H7 (cell line): ENCODE measurements at places on chromosomes 4 and X. TPM values are rescaled to one million over a fixed set of nuclear protein-coding genes. Genes with fewer than 3 reads are reported as not detected.

Gene ZNF157
- total RNA-seq, result 0.26 and 0.31 TPM in 2 replicates

Gene ANXA3
- 30.7 and 37.9 TPM in 2 replicates for total RNA-seq

GRCh38 chr4:73213916-73214653 is 44.5 kb downstream of the ANKRD17 start:
- no peak for DNase-seq

DNA sequence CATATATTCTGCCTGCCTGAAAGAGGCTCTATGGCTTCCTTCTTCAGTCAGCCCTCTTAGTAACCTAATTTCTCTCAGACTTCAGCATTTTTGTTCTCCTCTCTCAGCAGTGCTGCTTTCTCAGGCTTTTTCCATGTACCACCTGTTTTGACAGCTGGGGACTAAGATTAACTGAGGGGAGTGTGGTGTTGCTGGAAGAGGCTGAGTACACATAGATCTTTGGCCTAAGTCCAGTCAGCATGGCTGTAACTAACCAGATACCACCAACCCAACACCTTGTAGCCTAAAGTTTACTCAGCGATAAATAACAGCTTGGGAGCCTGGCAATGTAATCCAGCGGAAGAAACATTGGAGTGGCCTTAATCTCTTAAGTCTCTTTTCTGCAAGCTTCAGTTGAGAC is 85.5 kb downstream of the RTL3 start:
- no peak for DNase-seq

DNA sequence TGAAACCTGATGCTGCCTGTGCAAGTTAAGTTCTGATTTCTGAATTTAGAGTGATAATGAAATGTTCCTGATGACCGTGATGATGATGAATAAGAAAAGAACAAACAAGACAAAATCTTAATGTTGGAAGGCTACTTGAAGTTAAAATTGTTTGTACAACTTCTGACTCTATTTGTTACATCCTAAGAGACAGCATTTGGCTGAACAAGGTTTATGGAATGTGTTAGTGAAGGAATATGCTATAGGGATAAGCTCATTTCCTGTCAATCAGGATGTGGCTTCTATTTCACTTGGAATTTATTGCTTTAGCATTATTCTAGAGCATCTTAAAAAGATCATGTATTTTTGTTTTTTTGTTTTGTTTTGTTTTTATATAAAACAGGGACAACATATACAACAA is 267.5 kb downstream of the FAT4 start:
- no peak for DNase-seq

- DNase-seq, result no peak
Measured at GRCh38 chr4:76533314-76533713, 98.3 kb downstream of the SHROOM3 start.

GRCh38 chr4:4752576-4753401 is 106.7 kb upstream of the MSX1 start:
- no peak for DNase-seq

DNA sequence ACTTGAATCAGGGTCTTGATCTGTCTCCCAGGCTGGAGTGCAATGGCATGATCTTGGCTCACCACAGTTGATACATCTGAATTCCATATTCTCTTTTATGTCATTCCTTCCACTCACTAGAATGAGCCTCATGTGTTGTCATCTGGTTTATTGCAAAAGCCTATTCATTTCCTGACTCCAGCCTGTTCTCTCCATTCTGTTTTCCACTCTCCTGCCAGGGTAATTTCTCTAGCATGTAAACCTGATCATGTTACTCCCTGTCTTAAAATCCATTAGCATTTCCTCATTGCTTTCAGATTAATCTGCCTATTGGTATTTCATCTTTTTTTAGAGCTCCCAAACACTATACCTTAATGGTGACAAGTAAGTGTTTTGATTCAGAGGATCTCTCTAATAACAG is 4.3 kb upstream of the DDX60L start:
- no peak for DNase-seq

Gene FAM53A
- total RNA-seq, result 7.4 and 24.5 TPM in 2 replicates

Gene BANK1
- 1.3 TPM in 1 of 2 replicates, not detected in the other for total RNA-seq

DNA sequence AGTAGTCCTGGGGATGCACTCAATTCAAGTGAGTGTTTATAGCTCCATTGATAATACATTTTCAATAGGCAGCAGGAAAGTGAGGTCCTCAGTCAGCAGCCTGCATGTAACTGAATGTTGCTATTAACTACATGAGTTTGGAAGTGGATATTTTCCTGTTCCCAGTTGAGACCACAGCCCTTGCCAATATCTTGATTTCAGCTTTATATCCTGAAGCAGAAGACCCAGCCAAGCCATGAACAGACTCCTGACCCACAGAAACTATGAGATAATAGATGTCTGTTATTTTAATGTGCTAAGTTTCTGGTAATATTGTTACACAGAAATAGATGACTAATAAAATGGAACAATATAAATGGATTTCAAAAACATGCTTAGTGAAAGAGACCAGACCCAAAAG is 63.7 kb downstream of the VSIG4 start:
- no peak for DNase-seq

GRCh38 chrX:8364369-8365141 is 100.1 kb upstream of the VCX3B start:
- peak; percentile 65 for DNase-seq

DNA sequence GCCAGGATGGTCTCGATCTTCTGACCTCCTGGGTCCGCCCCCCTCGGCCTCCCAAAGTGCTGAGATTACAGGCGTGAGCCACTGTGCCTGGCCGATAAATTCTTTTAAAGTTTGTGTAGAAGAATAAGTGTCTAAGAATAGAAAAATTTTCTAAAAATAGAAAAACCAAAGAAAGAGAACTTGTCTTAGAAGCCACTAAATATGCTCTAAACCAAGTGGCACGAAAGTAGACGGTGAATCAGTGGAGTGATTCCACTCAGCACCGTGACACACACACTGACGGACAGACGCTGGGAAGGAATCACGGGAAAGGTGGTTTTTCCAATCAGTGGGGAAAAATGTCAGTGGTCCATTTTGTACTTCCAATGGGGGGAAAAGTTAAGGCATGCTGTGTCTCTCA is 72.7 kb upstream of the PSAPL1 start:
- DNase-seq, result no peak

Gene GATA1
- total RNA-seq, result not detected in 2 replicates

Gene SHOX
- total RNA-seq, result not detected in 2 replicates

- DNase-seq, result no peak
Measured at GRCh38 chr4:17336524-17336961, 175.3 kb downstream of the QDPR start.

Gene ADGRG2
- 7.6 and 7.8 TPM in 2 replicates for total RNA-seq

Gene PDCL2
- not detected in 2 replicates for total RNA-seq

Gene FGF2
- 20.0 and 29.8 TPM in 2 replicates for total RNA-seq
